Heart left ventricle (tissue), 16 donors: ENCODE measurements at places on chromosomes 16 and 17. TPM values are rescaled to one million over a fixed set of nuclear protein-coding genes. Genes with fewer than 3 reads are reported as not detected.

DNA sequence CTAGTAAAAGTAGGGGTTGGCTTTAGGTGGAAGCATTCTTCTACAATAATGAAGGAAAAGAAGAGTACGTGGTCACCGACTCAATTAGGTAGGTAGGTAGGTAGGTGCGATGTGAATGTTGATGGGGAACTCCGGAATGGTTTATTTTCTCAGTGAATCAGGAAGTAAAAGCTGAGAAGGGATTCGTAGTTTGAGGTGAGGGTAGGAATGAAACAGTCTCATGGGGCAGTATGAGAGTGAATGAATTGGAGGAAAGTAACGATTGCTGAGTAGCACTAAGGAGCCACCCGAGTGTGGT, 13.9 kb downstream of the PER1 start:
- H3K4me1 ChIP-seq: peaks cover 6% of the 10 kb centered on the region
- DNase-seq: no peak
- no peak overlapping the region for H3K4me3 ChIP-seq

CCL3 gene
- not detected for total RNA-seq

DNA sequence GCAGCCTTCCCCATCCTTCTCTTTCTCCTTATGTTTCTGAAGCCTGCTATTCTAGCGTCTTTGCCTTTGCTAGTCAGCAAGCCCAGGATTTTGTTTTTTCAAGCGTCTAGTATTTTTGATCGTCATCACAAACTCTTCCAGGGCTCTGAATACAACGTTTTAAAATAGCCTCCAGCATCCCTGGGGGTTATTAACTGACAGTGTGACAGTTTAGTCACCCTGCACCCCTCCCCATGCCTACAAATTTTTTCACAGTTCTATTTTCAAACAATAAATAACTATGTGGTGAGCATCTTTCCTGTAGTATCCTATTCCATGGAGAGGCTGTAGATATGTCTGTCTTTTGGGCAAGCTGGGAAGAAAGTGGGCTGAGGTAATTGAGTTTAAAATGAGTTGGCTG, 280.9 kb downstream of the MAP2K4 start:
- H3K36me3 ChIP-seq: no peaks in the 10 kb centered on the region
- no peaks in the 10 kb centered on the region for H3K27me3 ChIP-seq
- no peak for DNase-seq
- no peaks in the 10 kb centered on the region for H3K4me1 ChIP-seq

CLCN7 gene
- 30.3 TPM for total RNA-seq

GRCh38 chr17:40491486-40491885, 9.9 kb downstream of the TNS4 start:
- H3K36me3 ChIP-seq: no peaks in the 10 kb centered on the region
- H3K27me3 ChIP-seq: no peaks in the 10 kb centered on the region
- H3K4me3 ChIP-seq: no peak overlapping the region
- peak overlapping the region; percentile 82 for H3K27ac ChIP-seq
- H3K4me1 ChIP-seq: no peaks in the 10 kb centered on the region

DNA sequence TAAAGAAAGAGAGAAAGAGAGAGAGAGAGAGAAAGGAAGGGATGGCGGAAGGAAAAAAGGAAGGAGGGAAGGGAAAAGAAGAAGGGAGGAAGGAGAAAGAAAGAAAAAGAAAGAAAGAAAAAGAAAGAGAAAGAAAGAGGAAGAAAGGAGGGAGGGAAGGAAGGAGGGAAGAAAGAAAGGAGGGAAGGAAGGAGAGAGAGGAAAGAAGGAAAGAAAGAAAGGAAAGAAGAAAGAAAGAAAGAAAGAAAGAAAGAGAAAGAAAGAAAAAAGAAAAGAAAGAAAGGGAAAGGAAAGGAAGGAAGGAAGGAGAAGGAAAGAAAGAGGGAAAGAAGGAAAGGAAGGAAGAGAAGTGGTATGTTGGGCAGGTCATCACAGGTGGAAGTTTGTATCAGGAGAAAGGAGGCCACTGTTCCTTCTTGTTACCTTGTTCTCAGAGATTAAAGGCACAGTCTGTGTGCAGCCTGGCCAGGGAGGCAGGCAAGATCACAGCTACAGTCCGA, 19.3 kb downstream of the SLC35G3 start:
- H3K27me3 ChIP-seq: no peaks in the 10 kb centered on the region
- H3K36me3 ChIP-seq: peaks cover 18% of the 10 kb centered on the region
- H3K27ac ChIP-seq: no peak overlapping the region
- no peaks in the 10 kb centered on the region for H3K4me1 ChIP-seq
- no peak overlapping the region for H3K4me3 ChIP-seq

GRCh38 chr16:17177959-17178905, 292.5 kb downstream of the XYLT1 start:
- H3K36me3 ChIP-seq: no peaks in the 10 kb centered on the region
- no peak overlapping the region for H3K4me3 ChIP-seq
- no peak for DNase-seq
- H3K27ac ChIP-seq: no peak overlapping the region

- DNase-seq: no peak
- peaks cover 11% of the 10 kb centered on the region for H3K4me1 ChIP-seq
- no peaks in the 10 kb centered on the region for H3K36me3 ChIP-seq
These were observed 120.9 kb downstream of the CMIP start for GRCh38 chr16:81565321-81566028.

GRCh38 chr17:80364091-80364691, 50.8 kb upstream of the ENDOV start:
- H3K4me1 ChIP-seq: no peaks in the 10 kb centered on the region
- H3K4me3 ChIP-seq: no peak overlapping the region
- no peaks in the 10 kb centered on the region for H3K27me3 ChIP-seq
